SK-N-SH (cell line): ENCODE measurements at places on chromosomes 7 and 10.

DNA sequence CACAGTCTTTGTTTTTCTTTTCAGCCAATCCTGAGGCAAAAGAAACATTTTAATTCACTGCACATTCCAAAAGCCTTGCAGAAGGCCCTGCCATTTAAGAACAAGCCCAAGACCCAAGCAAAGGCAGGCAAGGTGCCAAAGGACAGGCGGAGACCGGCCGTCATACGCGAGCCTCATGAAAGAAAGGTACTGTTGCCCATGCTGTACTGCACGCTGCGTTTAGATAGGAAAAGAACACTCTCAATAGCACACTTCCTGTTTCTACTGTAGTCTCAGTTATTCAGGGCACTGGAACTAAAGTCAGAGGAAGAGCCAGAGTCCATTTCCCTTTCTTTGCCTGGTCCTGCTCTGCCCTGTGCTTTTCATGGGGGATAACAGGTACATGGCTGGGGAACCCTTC lies 47.6 kb downstream of the BMS1 start:
- DNase-seq: no peak

DNA sequence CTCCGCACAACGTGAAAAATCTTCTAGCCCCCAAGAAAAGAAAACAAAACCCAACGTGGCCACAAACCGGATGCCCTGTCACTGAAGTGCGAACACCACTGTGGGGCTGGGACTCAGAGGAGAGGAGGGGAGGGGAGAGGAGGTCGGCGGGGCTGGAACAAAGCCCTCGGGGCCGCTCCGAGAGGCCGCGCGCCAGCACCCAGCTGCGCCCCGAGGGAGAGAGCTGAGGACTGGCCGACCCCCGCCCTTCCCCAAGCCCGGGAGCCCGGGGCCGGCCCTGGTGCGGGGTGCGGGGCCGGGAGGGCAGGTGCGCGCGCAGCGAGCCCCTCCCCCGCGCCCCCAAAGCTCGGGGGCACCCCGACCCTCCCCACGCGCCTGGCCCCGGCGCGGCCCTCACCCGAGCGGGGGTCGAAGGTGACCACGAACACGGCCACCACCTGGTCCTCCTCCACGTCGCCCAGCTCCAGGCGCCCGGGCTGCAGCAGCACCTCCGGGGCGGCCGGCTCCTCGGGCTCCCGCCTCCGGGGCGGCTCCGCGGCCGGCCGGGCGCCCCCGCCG lies 398 bp downstream of the DENND11 start:
- DNase-seq: peak; percentile 89

DNA sequence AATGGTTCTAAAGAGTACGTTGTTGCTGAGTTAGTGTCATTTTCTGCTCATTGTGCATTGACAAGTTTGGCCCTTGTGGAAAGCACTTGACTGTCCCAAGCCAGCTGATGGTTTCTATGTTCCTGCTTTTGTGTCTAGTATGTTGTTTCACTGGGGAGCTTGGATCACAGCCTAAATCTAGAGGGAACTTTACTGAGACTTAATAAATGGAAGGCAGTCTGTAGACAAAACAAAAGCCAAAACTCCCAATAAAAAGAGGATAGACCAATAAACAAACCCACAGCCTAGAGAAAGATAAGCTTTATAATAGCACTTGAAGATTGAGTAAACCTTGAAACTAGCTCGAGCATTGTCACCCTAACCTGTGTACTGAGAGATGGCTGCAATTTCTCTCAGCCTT lies 196.8 kb downstream of the ADRA2A start:
- no peak for DNase-seq

- no peak for DNase-seq
Measured at GRCh38 chr10:132899751-132900065, 42.7 kb downstream of the CFAP46 start.

- DNase-seq: no peak
Measured at GRCh38 chr7:31811650-31812461, 124.8 kb downstream of the PPP1R17 start.

DNA sequence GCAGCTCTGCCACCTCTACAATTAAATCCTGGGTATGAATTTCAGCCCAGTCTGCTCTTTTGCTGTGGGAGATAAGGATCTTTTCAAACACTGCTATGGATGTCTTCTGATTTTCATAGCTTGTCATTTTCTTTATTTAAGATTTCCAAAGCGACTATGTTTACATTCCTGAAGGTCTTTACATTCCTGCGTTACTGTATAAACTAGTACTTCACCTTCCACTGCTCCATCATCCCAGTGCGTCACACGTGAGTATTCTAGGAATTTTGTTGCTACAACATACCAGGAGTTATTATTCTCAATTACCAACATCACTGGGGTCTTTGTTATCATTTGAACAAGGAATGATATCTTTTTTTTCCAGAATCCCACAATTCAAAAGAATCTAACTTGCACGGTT lies 944.7 kb downstream of the SORCS3 start:
- no peak for DNase-seq

DNA sequence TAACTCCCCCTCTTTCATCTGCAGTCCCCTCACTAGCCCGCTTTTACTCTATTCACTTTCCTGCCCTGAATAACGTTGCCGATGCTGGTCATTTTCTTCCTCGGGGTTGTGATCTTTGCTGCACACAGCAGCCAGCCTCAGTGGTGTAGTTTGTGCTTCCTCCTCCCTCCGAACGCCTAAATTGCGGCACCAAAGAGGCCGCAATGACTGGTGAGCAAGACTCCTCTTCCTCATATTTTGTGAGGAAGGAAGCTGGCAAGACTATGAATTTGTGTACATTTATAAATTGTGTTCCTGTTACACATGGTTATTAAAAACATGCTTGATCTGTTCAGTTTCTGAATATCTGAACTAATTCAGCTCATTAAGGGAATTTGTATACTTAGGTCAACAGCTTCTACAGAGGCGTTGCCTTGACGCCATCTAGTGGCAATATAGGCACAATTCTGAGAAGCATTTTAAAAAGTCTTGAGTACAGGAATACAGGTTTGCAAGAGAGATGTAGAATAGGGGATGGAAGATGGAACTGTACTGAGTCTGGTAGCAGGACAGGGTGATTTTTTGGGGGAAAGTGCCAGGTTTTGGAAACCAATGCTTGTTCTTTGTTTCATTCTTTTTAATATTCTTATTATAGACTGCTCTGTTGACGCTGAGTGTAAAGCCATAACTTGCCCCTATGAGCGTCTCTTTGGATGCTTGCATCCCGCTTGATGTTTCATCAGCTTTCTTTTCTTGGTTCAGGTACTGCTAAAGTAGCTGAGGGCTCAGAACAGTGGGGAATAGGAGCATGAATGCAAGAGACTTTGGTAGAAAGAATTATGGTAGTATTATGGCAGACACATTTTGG lies 4.1 kb upstream of the TAS2R5 start:
- peak; percentile 63 for DNase-seq

- no peak for DNase-seq
Measured at GRCh38 chr10:102017295-102017694, 38.7 kb downstream of the ARMH3 start.

DNA sequence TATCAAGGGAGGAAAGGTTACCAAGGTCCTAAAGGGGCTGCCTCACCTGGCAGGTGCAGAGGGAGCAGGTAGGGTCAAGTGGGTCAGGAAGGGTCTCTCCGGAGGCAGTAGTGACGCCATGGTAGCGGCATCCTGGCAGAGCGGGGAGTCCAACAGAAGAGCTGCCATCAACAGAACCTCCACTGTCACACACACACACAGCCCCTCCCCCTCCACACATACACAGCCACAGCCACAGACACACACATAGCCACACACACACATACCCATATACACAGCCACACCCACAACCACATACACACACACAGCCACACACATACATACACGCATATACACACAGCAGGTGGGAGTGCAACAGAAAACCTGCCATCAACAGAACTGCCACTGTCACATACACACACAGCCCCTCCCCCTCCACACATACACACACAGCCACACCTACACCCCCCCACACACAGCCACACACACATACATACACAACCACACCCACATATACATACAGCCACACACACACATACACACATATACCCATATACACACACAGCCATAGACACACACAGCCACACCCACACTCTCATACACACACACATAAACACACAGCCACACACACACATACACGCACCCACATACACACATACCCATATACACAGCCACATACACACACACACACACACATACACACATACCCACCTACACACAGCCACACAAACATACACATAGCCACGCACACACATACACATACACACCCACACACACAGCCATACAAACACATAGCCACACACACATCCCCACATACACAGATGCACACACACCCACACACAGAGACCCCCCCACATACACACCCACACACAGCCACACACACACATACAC lies 23.1 kb downstream of the KCP start:
- no peak for DNase-seq

DNA sequence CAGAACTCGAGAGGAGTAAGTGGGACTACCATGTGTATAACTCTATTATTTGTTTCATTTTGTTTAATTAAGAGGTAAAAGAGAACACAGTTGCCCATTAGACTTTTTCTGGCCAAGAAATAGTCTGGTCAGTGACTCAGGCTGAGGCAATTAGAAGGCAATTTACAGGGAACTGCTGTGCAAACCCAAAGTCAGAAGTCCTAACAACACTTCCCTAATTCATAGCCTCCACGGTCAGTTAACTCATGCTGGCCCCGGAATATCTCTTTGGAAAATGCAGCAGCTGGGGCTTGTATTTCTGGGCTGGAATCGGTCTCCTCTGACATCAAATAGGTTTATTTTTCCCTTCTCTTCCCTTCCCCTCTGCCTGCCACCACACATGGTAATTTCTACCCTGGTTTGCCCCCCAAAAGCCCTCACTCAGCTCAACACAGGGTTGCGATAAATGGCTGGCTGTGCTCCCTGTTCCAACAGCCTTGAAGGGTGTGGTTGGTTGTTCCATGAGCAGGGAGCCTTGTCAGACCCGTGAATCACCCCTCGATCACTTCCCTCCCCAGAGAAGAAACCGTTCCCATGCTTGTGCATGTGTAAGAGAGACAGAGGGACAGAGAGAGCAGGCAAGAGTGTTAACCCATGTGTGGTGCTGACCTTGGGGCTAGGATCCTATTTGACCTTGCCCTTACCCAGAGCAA lies 5.3 kb downstream of the SH3PXD2A start:
- DNase-seq: no peak

- DNase-seq: peak; percentile 29
Measured at GRCh38 chr10:65911151-65911835, 1014.5 kb upstream of the LRRTM3 start.

- DNase-seq: no peak
Measured at GRCh38 chr10:36336315-36336714, 694.2 kb upstream of the FZD8 start.

GRCh38 chr7:1385086-1385808 lies 74.0 kb downstream of the MICALL2 start:
- DNase-seq: peak; percentile 47

- no peak for DNase-seq
Measured at GRCh38 chr10:90925079-90926029, 4.5 kb upstream of the ANKRD1 start.

- DNase-seq: peak; percentile 65
Measured at GRCh38 chr7:25669281-25669781, 441.0 kb upstream of the NPVF start.

- DNase-seq: no peak
Measured at GRCh38 chr7:130140551-130141160, 64.5 kb downstream of the TMEM209 start.

- no peak for DNase-seq
Measured at GRCh38 chr10:83346266-83346910, 792.9 kb upstream of the GHITM start.

- DNase-seq: no peak
Measured at GRCh38 chr7:53035499-53036412, at the start of gene POM121L12. TSS of gene POM121L12 (plus strand) at chr7:53035633. CDS start at chr7:53035672, 39 bp downstream.
